ENCODE measurements at places on chromosomes 3 and 15.
A peak's percentile ranks its signal among the peaks of the same experiment; 100 is the strongest.

DNA sequence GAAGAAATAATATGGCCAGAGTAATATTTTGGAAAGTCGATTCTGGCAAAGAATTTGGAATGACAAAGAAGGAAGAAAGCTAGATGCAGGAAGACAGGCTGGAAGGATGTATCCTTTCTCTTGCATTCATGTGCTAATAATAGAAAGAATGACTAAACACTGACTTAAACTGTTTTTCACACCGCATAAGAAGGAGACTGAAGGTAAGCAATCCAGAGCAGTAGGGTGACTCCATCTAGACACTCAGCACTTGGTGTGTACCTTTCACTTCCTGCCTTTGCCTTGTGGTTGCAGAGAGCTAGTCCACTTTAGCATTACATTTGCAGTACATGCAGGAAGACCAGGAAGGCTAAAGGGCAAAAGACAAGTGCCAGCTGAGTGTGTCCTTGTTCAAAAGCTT is 234.6 kb downstream of the RBMS3 start:
- no peak for DNase-seq

DNA sequence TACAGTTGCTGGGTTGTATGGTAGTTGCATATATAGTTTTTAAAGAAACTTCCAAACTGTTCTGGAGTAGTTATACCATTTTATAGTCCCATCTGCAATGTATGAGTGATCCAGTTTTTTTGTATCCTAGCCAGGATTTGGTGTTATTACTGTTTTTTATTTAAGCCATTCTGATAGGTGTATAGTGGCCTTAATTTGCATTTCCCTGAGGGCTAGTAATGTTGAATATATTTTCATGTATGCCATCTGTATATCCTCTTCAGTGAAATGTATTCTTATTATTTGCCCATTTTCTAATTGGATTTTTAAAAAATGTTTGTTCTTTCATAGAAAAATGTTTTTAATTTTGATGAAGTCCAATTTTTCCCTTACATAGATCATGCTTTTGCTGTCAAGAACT is 29.2 kb downstream of the PXK start:
- DNase-seq: no peak

DNA sequence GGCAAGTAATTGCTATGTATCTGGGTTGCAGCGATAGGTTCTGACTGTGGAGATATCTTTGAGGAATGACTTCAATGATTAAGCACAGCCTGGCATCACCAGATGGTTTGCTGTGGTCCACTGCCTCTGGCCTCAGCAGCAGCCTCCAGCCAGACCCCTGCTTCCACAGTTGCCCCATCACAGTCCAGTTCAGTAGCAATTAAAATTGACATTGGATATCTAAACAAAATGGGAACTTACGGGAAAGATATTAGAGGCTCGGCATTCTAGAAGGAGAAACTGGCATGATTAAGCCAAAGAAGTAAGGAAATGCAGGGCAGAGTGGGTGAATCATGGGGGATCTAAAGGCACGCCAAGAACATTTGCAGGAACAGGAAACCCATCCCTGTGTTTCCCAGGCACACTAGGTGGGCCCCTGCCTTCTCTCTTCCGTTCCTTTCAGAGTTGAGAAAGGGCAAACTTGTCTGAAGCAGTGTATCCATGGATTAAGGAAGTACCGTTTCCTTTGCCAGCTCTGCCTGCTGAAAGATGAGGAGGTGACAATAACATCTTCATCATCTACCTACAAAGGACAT is 36.3 kb upstream of the SH3BP5 start:
- DNase-seq: no peak

DNA sequence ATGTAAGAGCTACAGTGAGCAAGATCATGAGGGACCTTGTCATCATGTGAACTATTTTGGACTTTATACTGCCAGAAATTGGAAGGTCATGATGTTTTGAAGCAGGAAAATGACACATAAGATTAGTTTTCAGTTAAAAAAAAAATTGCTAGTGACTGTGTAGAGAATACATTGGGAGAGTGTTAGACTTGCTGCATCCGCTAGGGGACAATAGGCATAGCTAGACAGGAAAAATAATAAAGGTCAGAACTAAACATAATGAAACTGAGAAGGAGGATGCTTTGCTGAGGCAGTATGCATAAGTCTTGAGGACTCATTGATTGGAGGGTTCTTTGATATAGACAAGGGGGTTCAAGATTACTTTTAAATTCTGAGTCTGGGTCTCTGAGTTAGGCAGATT is 275.8 kb upstream of the KCNH8 start:
- no peak for DNase-seq

- DNase-seq: no peak
These were observed 827.4 kb upstream of the NR2F2 start for GRCh38 chr15:95503107-95503506.

- no peak for DNase-seq
These were observed 3.7 kb upstream of the SQOR start for GRCh38 chr15:45630917-45631691.

- DNase-seq: no peak
These were observed 866 bp upstream of the CD276 start for GRCh38 chr15:73683257-73683776.

DNA sequence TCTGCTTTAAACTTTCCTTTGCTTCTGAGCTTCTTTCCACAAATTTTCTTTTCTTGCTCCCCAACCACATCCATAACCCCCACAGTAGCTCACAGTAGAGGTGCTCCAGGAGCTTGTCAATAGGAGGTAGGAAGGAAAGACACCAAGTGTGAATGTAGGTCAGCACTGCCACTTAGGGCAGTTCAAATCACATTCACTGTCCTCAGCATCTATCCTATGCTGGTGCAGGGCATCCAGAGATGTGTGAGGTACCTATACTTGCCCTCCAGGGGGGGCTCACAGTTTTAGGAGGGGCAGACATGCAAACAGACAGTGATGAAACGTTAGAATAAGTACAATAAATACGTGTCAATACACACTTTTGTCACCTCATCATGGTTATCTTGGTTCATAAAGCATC is 1.5 kb upstream of the SPSB4 start:
- peak; percentile 11 for DNase-seq

DNA sequence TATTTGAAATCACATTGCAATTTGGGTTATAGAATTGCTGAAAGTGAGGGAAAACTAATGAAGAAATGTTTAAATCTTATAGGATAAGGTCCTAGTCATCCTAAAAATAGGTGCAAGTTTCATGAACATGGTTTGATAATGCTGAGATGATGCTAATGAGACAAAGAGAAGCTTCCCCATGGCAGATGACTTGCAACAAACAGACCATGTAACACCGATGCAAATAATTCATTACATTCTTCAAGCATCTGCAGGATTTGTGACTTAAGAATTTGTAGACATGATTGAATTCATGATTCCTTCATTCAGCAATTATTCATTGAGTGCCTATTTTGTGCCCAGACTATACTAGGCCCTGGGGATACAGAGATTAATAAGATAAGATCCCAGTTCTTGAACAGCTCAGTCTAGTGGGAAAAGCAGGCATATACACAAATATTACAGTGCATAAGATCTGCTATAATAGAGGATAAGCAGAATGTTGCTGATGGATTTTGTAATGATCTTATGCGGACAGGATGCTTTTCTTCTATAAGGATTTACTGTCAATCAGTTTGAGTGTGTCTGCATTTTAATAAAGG is 367.9 kb upstream of the GBE1 start:
- no peak for DNase-seq

DNA sequence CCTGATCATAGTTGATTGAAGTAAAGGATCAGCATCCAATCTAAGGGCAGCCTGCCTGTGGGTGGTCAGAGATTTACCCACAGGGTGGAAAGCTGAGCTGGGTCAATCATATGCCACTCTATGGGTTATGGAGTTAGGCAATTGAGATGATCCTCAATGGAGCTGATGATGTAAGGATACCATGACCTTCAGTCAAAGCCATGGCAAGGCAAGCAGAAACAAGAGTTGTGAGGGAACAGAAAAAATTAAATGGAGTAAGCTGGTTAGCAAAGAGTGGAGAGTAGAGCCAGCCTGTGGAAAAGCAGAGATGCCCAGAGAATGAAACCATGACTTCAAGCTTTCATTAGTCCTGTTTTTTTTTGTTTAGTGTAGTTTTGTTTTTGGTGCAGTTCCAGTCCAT is 5.7 kb upstream of the IQGAP1 start:
- DNase-seq: no peak

- DNase-seq: no peak
These were observed 341.7 kb upstream of the ROBO2 start for GRCh38 chr3:76698136-76698706.

GRCh38 chr3:19030522-19030839 is 117.8 kb upstream of the KCNH8 start:
- no peak for DNase-seq

DNA sequence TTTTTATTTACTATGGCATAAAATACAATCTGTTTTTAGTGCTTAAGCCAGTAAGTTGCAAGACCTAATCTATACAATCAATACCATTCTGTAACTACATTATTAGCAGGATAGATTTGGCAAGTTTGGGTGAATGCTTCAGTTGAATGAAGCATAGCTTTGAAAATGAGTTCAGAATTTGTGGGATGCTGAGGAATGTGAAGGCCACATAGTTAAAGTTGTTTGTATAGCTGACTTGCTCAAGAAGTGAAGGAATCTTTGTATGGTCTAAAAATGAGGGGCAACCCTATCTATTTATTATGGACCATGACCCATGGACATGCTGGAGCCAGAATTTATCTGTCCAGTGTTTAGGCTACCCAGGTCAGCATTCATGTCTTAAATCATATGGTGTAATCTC is 58.5 kb downstream of the CRYBG3 start:
- no peak for DNase-seq

GRCh38 chr3:142285083-142285517 is 59.7 kb upstream of the GK5 start:
- DNase-seq: no peak

DNA sequence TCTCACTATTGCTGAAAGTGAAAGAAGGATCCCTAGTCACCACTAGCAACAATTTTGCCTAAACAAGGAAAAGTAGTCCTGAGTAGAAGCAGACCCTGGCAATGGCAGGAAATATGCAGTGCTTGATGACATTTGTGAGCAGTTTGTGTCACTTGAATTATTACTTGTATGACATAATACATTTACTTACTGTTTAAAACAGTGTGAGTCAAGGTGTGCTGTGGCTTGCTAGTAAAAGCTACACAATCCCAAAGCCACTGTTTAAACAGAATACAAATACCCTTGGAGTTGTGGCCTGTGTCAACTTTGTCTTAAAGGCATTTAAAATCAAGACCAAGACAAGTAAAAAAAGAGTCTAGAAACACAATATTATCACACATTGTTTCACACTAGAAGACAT is 775.4 kb downstream of the ROBO1 start:
- no peak for DNase-seq

- DNase-seq: no peak
These were observed 74.1 kb upstream of the GOLGA8B start for GRCh38 chr15:34657469-34658127.

DNA sequence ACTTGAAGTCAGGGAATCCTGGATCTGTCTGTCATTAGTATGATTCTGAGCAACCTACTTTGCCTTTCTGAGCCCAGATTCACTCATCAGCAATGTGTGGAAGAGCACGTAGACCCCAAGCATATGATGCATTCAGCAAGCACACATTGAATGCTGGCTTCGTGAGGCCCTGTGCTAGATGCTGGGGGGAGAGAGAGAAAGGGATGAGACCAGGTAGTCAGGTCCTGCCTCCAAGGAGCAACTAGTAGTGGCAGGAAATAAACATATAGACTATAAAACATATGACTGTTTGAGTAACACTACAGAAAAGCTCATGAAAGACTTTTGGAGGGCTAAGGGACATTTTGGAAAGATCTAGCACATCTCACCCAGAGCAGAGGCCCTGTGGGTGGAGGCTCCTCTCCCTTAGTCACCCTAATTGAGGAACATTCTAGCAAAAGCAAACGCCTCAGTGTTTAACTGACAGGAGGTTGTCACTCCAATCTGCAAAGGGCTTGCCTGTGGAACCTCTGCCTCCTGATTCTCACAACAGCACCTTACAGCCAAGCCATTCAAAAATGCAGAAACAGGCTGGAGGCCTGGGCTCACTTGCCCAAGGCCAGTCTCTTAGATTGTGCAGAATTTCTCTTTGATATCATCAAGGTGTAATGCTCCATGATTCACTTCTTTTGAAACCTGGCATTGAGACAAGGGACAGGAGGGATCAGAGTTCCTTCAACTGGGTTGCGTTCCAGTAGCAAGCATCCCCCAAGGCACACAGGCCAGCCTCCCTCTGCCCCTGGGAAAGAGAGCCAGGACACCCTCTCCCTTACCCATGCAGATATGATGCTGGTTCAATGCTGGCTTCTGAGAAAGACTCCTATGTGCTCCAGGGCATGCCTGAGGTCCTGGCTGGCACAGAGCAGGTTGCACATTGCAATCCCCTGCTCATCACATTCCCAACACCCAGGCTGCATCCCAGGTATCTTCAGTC is 26.1 kb downstream of the STARD5 start:
- no peak for DNase-seq

GRCh38 chr3:100454677-100455076 is 37.7 kb upstream of the TMEM45A start:
- no peak for DNase-seq

GRCh38 chr15:96209285-96209735 is 121.2 kb upstream of the NR2F2 start:
- DNase-seq: no peak

- DNase-seq: no peak
These were observed 10.6 kb upstream of the B3GNT5 start for GRCh38 chr3:183242431-183242830.

DNA sequence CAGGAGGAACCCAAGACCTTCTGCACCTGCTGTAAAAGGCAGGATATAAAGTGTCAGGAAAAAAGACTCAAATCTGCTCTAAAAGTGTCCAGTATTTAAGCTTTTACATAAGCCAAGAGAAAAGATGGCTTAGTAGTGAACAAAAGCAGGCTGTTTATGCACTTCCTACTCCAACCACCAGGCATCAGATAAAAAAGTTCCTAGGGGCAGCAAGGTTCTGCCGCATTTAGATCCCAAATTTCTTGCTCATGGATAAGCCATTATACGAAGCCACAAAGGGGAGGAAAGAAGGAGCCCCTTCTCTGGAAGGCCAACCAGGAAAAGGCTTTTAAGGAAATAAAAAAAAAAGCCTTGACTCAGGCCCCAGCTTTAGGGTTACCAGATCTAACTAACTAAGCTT is 10.6 kb upstream of the SLC9C1 start:
- no peak for DNase-seq

- DNase-seq: peak; percentile 17
These were observed 197.4 kb downstream of the KLHL25 start for GRCh38 chr15:85597155-85597815.

GRCh38 chr3:185365291-185366073 is 2.5 kb downstream of the MAP3K13 start:
- no peak for DNase-seq

GRCh38 chr3:65107174-65107573 is 419.4 kb upstream of the ADAMTS9 start:
- no peak for DNase-seq

DNA sequence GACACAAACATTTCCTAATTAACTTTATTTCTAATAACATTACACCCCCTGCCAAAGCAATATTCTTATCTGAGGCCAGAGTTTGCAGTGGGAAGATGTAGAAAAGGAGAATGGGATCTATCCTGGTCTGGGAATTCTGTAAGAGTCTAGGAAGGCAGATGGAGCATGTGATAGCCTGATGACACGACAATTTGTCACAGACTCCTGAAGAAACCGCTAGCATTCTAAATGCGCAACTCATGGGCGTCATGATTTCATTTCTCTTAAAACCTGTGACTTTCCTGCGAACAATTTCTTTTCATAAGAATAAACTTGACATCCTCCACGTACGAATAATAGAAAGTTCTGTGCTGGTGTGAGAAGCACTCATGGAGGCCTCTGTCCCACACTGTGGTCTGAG is 72.9 kb upstream of the ATP10A start:
- DNase-seq: no peak
